ENCODE measurements at places on chromosomes 5 and 9.

- DNase-seq, result no peak
Observed at GRCh38 chr5:65020492-65020891, 251.8 kb downstream of the CWC27 start.

- DNase-seq, result no peak
Observed at GRCh38 chr5:20369518-20369885, 381.5 kb upstream of the CDH18 start.

DNA sequence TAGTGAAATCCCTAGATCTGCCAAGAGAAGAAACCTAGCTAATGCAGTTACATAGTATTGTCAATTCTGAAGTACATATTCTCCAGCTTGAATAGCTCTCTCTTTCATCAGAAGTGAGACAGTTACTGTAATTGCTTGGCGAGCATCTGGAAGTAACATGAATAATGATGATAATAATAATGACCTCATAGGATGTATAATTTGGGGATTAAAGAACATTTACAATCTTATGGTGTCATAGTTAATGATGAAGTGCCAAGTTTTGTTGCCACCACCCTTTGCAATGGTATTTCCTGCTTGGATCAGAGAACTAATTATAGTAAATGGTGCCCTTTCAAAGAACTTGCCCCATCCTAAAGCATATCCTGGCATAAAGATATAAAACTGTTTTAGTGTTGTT lies 201.4 kb downstream of the ADAMTSL1 start:
- no peak for DNase-seq

GRCh38 chr5:19099195-19099594 lies 888.8 kb downstream of the CDH18 start:
- DNase-seq, result no peak

- DNase-seq, result no peak
Observed at GRCh38 chr5:174970502-174970901, 246.1 kb downstream of the MSX2 start.

DNA sequence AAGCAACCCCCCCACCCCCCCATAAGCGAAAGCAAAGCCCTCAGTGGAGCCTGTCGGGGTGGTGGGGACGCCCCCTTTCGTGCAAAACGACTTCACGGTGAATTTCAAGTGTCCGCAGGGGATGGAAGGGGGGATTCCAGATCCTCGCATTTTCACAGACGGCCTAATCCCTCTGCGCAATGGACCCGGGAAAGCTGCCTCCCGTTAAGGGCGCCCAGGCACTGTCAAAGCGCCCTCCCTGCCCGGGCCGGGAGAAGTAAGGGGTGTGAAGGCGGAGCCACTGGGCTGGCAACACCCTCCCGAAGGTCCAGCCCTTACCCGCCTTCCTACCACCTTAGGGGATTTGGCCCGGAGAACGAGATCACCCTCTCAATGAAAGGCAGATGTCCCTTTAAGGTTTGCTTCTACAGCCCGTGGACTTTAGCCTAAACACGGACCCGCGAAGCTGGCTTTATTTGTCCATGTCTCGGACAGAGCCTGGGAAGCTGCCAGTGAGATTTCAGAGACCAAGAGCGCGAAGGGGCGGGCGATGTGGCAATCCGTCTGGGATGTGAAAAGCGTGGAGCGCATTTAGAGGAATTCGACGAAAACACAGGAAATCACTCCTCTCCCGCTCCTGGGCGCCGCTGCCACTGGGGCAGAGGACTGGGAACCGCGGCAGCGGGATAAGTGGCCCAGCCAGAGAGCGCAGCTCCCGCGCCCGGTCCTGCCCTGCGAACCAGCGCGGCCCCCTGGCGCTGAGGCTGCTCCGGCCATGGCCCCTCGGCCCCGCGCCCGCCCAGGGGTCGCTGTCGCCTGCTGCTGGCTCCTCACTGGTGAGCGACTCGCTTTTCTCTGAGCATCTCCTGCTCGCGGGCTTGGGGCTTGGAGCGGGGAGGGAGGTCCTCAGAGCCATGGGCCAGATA lies at the start of the genes ITGA1 and PELO:
Gene ITGA1 (plus strand): TSS at position 317 of the 905 bp plus-strand sequence. CDS start 438 bp downstream, at position 755.
Gene PELO (plus strand): TSS at position 317 of the 905 bp plus-strand sequence. CDS start 12,479 bp downstream, outside the sequence.
- DNase-seq, result peak; percentile 92

- no peak for DNase-seq
Observed at GRCh38 chr9:125887172-125887571, 140.0 kb downstream of the PBX3 start.

DNA sequence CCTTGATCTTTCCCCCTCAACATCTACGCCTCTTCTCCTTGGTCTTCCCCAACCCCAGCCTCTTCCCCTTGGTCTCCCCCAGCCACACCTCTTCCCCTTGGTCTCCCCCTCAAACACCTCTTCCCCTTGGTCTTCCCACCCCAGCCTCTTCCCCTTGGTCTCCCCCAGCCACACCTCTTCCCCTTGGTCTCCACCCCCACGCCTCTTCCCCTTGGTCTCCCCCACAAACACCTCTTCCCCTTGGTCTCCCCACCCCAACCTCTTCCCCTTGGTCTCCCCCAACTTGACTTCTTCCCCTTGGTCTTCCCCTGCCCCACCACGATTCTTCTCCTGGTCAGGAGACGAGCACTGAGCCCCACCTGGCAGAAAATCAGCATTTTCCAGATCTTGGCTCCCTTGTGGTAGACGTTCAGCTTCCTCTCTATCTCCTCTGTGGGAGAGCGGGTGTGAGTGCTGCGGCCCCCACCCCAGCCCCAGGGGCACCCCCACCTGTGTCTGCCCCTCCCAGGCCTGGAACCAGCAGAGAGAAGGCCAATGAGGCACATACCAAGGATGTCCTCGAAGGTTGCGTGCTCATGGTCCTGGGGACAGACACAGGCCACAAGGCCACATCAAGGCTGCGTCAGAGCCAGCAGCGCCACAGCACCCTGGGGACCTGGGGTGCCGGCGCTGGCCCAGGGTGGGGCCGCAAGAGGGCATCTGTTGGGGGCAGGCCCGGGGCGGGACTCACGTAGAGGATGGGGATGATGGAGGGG lies 7.0 kb downstream of the NSMF start:
- DNase-seq, result peak; percentile 71

DNA sequence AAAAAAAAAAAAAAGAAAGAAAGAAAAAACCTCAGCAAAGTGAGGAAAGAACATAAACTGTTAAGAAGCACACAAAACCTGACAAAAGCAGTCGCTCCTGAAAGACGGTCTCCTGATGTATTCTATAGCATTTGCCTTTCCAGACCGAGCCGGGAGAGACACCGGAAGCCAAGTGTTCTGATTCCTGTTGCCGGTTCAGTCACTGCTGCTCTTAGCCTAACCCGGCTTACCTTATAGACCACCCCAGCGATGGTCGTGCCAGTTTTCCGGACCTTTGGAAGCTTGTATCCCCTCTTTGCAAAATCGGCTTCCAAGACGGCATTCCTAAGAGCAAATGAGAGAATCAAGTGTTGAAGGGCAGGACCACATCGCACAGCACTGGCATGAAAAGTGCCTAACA lies 630 bp downstream of the PSMB7 start:
- no peak for DNase-seq

DNA sequence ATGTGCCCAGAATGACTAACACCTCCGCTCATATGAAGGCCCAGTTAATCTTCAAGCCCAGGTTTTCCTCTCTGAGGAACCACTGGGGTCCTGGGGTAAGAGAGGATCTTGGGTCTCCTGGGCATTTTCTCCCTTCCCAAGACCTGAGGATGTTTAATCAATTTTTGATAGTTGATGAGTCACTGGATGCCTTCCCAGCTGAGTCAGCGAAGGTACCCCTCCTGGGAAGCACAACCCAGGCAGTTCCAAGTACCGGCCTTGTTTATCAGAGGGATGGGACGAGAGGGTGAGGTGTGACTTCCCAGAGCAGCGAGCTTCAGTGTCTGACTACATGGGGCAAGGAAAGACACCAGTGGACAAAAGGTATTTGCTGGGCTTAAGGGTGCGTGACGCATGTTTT lies 119.6 kb upstream of the IL12B start:
- DNase-seq, result no peak

DNA sequence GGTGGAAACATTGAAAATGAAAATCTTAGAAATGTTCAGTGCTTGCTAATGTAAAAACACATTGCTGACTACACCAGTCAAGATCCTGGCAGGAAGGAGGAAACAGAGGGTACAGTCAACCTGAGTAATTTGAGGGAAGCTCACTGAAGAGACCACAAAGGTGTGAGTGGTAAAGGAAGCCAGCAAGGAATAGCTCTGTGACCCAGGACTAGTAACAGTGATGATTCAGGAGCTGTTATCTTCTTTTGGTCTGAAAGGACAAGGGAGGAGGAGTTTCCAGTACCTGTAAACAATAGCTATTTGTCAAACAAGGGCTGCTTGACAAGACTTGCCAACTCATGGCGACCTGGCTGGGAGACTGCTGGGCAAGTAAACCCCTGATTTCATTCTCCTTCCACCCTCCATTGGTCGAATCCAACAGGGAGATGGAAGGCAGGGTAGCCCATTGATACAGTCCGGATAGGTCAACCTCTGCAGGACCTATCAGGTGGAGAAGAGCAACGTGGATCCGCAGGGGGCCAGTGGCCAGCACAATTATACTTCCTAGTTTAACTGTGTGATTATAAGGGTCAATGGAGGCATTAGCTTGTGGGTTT lies 68.1 kb downstream of the MAMDC2 start:
- DNase-seq, result no peak

DNA sequence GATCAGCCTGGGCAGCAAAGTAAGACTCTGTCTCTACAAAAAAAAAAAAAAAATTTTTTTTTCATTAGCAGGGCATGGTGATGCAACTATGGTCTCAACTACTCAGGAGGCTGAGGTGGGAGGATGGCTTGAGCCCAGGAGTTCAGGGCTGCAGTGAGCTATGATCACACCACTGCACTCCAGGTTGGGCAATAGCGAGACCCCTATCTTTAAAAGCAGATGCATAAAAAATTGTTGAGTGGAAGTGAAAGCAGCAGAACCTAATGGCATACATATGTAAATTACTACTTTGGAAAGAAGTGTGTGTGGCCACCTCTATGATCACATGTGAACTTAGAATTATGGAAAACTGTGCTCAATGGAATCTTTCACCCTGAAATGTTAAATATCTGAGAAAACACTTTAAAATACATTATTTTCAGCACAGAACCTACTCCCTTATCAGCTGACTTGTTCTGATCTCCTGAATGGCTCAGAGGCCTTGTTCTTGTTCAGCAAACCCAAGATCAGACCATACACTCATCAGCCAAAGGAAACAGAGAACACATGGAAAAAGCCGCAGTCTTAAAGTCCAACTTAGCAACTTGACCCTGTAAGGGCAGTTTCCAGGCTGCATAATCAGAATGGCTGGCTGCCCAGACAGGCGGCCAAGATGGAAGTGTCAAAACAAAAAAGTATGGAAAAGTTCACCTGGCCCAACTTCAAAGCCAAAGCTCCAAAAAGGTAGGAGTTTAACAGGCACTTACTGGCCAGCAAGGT lies 56.5 kb downstream of the SIL1 start:
- peak; percentile 61 for DNase-seq

DNA sequence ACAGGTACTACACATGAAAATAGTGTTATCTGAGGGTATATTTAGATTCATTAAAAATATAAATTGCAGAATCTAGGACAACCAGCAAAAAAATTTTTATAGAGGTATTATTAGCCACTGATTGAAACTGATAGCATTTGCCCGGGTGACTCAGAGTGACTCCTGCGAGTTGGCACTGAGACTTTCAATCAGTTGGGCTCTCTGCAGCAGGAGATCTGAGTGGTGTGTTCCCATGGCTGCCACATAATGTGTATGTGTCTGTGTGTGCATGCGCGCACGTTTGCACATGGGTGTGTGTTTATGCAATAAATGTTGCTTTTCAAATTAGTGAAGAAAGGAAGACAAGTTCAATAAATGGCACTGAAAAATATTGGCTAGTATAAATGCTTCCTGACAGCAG lies 100.1 kb upstream of the MRPS30 start:
- DNase-seq, result no peak

DNA sequence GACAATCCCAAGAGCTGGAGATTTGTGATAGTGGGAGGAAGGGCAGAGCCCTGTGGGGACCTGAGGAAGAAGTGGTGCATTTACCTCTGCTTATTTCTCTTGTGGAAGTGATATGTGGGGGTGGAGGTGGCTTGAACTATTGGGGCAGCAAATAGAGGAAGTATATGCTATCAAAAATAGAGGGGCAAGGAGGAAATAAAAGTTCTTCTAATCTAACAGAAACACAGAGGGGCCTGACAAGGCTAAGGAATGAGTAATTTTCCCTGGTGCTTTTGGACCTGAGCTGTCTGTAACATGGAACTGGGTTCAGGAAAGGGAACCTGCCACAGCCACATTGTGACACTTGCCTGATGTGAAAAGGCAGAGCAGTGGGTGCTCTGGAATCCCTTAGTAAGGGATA lies 378.6 kb upstream of the KLF4 start:
- DNase-seq, result no peak

DNA sequence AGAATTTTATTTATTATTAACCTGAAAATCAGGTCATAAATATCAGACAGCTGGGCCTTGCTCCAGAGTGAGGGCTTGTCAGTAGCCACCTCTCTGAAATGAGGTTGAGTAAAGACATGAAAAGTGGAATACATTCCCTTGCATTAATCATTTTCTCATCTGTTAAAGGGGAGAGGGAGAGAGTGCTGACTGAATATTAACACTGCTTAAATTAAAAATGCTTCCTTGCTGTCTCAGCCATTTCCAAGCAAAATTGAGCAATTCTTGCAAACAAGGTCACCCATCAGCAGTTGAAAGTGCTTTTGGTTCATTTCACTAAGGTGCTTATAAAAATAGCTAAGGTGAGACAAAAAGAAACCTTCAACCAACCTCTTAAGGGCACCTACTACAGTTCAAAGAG lies 102.8 kb downstream of the CMYA5 start:
- DNase-seq, result no peak

DNA sequence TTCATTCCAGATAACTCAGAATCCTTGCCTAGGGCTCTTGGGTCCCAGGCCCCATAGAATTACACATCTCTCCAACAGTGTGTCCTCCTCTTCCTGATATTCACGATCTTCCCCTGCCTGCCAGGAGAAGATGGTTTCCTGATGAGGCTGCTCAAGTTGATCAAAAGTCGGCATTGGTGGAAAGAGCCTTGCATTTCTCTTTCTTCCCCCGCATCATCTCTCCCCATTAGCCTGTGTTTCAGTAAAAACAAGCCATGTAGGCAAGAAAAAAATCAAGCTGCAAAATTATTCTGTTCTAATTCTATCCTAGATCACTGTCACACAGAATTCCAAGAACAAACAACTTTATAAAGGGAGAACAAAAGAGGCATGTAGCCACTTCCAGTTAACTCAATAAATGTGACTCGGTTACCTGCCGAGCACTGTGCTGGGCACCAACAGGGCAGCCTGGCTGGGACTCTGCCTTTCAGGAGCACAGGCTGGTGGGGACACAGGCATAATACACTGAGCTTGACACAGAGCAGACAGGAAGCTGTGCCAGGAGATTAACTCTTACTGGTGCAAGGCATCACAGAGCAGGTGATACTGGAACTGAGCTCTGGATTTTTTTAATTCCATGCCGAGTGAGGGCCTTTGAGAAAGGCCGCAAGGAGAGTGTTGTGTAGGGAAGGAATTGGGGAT lies 25.6 kb downstream of the TMOD1 start:
- no peak for DNase-seq

- DNase-seq, result no peak
Observed at GRCh38 chr5:89721931-89722330, 687.6 kb downstream of the CETN3 start.

DNA sequence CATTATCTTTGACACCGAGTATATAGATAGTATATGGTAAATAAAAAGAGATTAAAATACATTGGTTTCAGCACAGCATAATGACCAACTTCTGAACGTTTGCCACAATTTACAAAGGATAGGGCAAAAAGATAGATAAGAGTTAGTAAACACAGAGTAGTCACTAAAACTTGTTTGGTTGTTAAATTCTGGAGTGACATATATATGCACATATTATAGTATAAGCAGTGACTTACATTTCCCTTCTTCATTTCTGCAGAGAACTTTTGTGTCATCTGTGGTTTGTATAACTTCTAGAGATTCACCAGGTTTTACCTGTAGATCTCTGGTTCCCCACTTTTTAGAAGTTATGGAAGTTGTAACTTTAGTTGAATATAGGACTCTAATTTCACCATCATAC lies 44.4 kb upstream of the RICTOR start:
- no peak for DNase-seq

Measured in right cardiac atrium (tissue), 5 donors.